Muscle of leg (tissue), 16 donors: ENCODE measurements at places on chromosomes 6 and 20. TPM values are rescaled to one million over a fixed set of nuclear protein-coding genes. Genes with fewer than 3 reads are reported as not detected.

Gene MAN1A1
- 34.9 TPM for total RNA-seq

Gene PDE10A
- total RNA-seq, result 9.0 TPM

Gene FAM83D
- 5.7 TPM for total RNA-seq

Gene KIF25
- total RNA-seq, result 1.8 TPM

Gene EEF1A2
- 330 TPM for total RNA-seq

Gene CST8
- total RNA-seq, result not detected

Gene DUSP15
- total RNA-seq, result 1.6 TPM

Gene NKX2-4
- not detected for total RNA-seq

Gene ISM1
- total RNA-seq, result 1.4 TPM

Gene ADGB
- total RNA-seq, result 0.04 TPM

Gene DOP1A
- total RNA-seq, result 26.2 TPM

Gene RFX6
- total RNA-seq, result not detected

Gene ATP6V1G2
- total RNA-seq, result 1.4 TPM

Gene EPB41L2
- total RNA-seq, result 125 TPM

Gene RBPJL
- not detected for total RNA-seq

Gene LAMP5
- 0.66 TPM for total RNA-seq

Gene KHDRBS2
- 0.71 TPM for total RNA-seq

Gene BMP2
- 1.9 TPM for total RNA-seq

Gene CSTF1
- 30.9 TPM for total RNA-seq

Gene MDFI
- 77.4 TPM for total RNA-seq

Gene MACROD2
- total RNA-seq, result 3.7 TPM
